Activated T-cell treated with anti-CD3 and anti-CD28 coated beads for 48 hours (primary cell): ENCODE measurements at places on chromosomes 7 and 10.

GRCh38 chr7:85324145-85324799 lies 137.4 kb upstream of the SEMA3D start:
- DNase-seq: no peak

DNA sequence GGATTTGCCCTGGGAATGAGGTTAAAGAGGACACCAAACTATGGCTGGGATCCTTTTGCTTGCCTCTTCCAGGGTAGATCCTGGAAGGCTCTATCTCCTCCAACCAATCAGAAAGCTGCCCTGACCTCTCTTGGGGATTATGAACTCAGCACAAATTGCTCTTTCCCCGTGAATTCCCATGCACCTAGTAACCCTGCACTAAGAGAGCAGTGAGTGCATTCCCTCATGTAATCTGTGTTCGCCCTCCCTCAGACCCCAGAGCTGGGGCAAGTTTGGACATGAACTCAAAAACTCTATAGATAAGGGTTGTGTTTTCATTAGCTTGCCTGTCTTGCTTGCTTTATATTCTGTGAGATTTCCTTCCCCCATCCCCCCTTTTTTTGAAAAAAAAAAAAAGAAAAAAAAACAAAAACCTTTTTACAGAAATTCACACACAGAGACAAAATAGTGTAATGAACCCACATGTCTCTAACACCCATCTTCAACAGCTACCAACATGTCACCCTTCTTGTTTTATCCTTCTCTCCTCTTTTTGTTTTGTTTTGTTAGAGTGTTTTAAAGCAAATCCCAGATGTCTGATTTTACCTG lies 225.5 kb upstream of the TCF7L2 start:
- no peak for DNase-seq

GRCh38 chr7:158397885-158398284 lies 189.7 kb downstream of the PTPRN2 start:
- DNase-seq: no peak

DNA sequence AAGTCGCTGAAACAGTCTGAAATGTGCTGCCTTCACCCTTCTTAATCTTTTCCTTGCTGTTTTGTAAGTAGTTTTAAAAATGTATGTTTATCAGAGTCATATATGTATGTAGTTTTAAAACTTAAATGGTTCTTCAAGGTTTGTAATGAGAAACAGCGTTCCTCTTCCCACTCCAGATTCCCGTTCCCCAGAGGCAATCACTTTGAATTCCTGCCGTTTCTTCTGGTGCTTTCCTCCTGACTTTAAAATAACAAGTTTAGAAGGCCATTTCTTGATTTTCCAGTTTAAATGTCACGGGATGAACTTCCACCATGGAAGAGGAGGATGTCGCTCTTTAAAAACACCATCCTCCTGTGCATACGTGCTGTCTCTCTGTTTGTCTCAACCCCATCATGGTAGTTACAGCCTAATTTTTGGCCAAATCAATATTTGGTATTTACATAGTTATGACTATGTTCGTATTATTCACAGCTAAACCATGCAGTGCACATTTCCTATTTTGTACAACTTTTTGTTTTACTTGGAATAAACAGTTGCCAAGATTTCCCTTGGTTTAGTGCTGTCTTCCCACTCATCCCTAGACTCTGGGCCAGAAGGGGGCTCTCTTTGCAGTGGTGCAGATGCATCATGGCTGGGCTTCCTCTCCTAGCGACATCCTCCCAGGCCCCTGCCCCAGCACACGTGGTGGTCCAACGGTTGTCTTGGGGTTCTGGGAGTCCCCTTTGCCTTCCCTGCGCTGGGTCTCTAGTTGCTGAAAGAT lies 151.4 kb downstream of the PTPN20 start:
- DNase-seq: no peak

DNA sequence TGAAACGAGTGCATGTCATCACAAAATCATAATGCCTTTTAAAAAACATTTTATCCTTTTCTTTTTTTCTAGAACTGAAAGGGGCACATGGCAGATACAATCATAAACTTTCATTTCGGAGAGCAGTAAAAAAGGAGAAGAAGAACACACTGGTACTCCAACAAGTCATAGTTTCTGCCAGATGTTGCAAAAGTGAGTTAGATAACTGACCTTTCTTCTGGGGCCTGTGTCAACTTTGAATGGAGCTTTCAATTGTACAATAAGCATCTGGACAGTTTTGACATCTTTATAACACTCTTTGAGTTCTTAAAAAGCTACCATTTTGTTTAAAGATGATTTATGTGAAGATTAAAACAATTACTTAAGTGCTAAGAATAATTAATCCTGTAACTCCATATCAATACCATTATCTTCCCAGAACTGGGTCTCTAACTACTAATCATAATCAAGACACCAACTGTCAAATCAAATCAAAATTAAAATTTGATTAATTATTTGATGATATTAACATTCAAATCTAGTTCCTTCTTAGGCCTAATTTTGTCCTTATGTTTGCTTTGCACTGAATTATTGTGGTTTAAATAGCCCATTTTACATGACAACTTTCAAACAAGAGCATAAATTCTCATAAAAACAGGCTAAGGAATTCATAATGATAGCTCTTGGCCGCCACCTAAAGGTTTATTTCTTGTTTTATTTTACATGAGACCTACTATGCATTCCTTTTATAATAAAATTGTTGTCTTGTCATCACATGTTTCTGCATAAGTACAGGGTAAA lies 19.5 kb upstream of the ITGB8 start:
- DNase-seq: no peak

DNA sequence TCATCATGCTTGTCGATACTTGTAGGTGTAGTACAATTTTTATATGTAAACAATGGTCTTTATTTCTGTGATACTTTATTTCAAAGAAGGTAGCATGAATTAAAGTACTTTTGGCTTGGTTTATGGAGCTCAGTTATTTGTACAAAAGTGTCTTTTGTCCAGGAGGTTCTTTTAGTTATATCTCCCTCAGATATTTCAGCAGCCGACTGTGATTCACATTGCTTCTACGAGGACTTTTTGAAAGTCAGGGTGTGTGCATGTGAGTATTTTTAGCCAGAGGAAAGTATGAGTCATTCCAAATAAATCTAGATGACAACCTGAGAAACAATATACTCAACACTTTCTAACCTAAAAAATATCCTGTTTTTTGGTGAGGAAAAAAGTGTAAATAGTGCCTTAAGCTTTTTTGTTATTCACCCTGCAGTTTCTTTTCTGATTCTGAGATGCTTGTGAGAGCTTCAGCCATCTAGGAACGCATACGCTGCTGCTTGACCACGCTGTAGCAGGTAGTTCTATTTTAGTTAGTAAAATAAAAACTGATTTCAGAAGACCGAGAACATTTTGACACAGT lies 595 bp upstream of the SUN1 start:
- DNase-seq: no peak

DNA sequence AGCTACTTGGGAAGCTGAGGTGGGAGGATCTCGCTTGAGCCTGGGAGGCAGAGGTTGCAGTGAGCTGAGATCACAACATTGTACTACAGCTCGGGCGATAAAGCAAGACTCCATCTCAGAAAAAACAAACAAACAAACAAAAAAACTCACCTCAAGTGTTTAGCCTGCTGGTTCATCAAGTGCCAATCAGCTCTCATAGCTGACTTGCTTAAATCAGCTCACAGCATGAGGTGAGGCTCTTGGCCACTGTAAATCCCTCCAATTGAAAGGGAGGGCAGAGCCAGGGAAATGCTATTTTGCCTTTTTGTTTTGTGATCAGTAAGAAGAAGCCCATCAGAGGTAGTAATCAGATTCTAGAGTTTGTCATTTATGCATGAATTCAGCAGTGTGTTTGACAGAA lies 112.3 kb downstream of the RAB11FIP2 start:
- no peak for DNase-seq

- DNase-seq: no peak
These were observed 58.1 kb downstream of the PRTFDC1 start for GRCh38 chr10:24894309-24894708.

- no peak for DNase-seq
These were observed 62.1 kb downstream of the VWA2 start for GRCh38 chr10:114301177-114301576.

DNA sequence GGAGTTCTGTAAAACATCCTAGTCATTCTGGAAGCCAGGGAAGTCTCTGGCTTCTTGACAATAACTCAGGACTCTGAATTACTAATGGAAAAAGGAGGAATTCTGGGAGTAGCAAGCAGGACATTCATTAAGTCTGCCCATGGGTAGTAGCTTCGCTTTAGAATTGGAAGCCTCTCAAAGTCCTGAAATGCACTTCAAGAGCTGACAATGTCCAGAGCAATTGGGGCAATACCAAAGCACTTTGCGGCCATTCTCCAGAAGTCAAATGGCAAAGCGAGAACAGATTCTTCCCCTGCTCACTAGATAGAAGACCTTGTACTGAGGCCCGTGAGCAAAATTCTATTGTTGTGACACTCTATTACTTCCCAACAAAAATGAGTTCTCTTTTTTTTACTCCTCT lies 150.3 kb upstream of the FRMD4A start:
- DNase-seq: no peak

GRCh38 chr10:44281089-44281613 lies 103.7 kb downstream of the CXCL12 start:
- DNase-seq: no peak

DNA sequence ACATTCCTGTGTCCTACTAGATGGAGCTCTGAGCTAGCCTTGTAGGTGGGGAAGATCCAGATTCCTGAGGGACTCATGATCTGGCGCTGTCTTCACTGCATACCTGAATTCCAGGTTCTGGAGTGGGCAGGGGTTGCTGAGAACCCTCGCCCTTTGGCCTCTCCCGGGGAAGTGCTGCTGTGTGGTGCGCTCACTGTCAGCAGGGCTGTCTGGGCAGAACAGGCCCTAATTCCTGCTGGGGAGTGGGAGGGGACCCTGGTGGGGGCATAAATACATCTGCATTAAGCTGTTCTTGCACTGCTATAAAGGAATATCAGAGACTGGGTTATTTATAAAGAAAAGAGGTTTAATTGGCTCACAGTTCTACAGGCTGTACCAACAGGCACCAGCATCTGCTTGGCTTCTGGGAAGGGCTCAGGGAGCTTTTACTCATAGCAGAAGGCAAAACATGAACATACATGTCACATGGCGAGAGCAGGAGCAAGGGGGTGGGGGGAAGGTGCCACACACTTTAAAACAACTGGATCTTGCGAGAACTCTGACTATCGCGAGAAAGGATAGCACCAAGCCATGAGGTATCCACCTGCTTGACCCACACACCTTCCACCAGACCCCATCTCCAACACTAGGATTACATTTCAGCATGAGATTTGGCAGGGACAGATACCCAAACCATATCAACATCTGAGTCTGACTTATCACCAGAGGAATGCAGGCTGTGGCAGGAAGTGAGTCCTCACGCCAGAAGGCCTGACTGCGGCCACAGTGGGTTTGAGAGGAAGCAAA lies 115.0 kb downstream of the ADCY1 start:
- no peak for DNase-seq

GRCh38 chr7:36272567-36273269 lies 116.9 kb upstream of the ANLN start:
- no peak for DNase-seq

DNA sequence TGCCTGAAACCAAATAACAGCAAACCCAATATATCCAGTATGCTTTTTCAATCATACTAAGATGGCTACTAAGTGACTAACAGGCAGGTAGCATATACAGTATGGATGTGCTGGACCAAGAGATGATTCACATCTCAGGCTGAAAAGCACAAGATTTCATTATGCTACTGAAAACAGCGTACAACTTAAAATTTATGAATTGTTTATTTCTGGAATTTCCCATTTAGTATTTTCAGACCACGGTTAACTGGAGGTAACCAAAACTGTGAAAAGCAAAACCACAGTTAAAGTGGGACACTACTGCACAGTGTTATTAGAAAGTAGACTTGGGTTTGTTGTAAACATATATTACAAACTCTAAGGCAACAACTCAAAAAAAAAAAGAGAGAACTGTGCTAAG lies 91.5 kb downstream of the KMT2C start:
- no peak for DNase-seq

- DNase-seq: no peak
These were observed 122.5 kb upstream of the PITRM1 start for GRCh38 chr10:3294919-3295581.

DNA sequence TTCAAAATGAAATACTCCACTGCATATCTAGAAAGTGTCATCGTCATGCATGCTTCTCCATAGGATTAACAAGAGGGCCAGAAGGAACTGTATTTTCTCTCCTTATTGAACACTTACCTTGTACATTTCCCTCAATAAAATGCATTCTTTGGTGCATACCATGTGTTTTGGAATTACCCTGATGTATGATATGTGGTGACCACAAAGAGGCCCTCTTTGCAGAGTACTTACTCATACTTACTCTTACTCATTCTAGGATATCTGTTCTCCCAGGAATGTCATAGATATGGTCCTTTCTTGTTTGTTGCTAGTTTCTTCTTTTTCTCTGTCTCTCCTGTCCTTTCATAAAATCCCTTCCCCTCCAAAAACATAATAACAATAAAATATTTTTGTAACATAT lies 1087.1 kb upstream of the POT1 start:
- DNase-seq: no peak

DNA sequence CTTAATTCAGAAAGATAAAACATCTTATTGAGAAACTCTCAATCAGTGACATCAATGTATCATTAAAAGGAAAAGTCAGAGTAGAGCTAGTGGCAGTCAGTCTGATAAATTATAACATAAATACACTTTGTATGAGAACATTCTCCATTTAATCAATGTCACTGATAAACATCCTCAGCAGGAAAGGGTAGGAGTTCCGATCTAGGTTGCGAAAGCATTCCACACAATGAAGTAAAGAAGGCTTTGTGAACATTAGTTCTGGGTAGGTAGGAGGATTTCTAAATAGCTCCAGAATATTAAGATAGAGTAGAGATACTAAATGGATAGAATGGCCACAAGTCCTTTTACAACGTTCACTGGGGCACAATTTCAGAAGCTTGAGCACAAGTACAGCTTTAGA lies 179.7 kb upstream of the MALRD1 start:
- DNase-seq: no peak

GRCh38 chr7:143171697-143172096 lies 11.5 kb upstream of the TAS2R39 start:
- DNase-seq: no peak

- DNase-seq: no peak
These were observed 1030.9 kb upstream of the CELF2 start for GRCh38 chr10:9986786-9987185.

DNA sequence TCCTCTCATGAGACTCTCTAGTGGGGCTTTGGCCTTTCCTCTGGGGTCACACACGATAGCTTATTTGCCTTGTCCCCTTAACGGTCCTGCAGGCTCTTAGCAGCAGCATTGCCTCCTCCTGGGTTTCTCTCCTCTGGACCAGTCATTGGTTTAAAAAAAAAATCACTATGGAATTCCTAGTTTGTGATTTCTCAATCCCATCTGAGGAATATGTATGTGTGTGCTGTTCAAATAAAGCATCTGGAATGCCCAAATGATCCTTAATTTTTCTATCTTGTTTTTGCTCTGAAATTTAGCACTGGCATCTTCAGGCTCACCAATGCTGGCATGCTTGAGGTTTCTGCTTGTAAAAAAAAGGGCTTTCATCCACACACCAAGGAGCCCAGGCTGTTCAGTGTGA lies 30.5 kb downstream of the ACTA2 start:
- no peak for DNase-seq

GRCh38 chr10:29496341-29497162 lies 138.2 kb downstream of the SVIL start:
- peak; percentile 57 for DNase-seq

- no peak for DNase-seq
These were observed 186.1 kb downstream of the MTERF1 start for GRCh38 chr7:91694351-91694841.

GRCh38 chr7:152145853-152146466 lies 120.5 kb downstream of the GALNT11 start:
- DNase-seq: no peak
